SHP77 (cell line): ENCODE measurements at places on chromosomes 3 and 15.

DNA sequence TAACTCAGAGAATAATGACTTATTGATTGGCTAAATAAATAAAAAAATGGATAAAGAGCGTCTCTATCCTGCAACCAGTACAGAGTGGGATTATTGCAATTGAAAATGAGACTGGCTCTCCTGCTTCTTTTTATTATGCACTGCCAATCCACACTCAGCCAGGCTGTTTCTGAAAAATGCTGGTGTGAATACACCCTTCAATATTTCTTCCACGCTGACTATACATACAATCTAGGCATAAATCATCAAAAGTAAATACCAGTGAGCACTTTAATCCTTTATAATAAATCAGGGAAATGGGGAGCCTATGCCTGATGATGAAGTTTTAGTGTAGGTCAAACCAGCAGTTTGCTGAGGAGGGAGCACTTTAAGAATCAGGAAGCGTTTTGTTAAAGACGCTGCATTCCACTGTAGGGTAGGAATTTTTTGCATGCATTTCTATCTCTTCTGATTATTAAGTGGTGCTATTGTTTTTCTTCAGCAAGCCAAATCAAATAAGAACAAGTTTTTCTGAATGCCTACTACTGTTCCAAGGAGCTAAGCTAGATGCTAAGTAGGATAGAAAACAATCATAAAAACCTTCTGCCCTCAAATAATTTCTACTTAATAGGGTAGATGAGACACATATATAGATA lies 781.5 kb downstream of the TBL1XR1 start:
- DNase-seq = no peak

DNA sequence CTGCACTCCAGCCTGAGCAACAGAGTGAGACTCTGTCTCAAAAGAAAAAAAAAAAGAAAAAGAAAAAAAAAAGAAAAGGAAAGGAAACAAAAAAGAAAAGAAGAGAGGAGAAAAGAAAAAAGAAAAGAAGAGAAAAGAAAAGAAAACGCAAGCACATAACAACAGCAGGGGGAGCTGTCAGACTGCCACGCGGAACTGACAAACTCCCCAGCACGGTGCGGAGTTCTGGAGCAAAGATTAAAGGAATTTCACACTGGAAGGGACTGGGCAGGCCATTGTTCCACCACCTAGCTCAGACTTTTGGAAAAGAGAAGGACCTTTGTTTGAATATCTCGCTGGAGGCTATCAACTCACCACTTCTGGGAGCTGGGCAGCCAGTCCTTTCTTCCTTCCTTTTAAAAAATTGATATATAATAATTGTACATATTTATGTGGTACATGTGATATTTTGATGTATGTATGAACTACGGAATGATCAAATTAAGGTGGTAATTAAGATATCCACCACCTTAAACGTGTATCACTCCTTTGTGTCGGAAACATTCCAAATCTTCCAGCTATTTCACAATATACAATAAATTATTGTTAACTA lies 40.5 kb downstream of the DPPA2 start:
- DNase-seq = peak; percentile 25

DNA sequence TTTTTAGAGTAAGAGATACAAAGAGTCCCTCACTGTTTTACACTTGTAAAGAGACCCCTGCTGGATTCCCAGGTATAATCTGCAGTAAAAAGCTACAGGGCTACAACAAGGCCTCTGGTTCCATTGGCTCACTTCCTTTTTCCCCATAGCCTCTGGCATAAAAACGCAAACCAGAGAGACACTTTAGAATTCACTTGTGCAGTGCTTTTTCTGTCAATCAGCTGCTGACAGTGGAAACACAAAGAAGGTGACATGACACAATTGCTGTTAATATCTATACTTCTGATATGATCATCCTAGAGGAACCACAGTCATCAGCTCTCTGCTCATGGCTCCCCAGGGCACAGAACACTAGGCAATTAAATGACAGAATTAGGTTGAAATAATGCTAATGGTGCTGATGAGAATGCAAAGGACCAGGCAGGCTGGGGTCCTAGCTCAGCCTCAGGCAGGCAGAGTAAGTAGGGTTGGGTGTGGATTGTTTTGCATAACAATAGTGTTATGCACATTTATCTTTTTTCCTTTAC lies 667.9 kb upstream of the CFAP20DC start:
- DNase-seq = no peak

DNA sequence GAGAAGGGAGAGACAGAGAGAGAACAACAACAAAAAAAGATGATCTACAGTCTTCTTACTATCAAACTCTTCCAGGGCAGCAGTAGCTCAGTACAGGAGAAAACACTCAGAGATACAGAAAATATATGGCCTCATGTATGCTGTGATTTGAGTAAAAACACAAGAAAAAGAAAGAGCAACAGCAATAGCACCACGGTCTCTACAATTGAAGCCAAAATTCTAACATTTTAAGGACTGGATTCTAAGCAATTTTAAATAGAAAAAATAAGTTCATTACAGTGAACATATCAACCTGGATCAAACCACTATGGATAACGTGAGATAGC lies 43.5 kb upstream of the ALCAM start:
- DNase-seq = no peak

GRCh38 chr15:80785335-80785734 lies 6.2 kb downstream of the CEMIP start:
- DNase-seq = no peak

DNA sequence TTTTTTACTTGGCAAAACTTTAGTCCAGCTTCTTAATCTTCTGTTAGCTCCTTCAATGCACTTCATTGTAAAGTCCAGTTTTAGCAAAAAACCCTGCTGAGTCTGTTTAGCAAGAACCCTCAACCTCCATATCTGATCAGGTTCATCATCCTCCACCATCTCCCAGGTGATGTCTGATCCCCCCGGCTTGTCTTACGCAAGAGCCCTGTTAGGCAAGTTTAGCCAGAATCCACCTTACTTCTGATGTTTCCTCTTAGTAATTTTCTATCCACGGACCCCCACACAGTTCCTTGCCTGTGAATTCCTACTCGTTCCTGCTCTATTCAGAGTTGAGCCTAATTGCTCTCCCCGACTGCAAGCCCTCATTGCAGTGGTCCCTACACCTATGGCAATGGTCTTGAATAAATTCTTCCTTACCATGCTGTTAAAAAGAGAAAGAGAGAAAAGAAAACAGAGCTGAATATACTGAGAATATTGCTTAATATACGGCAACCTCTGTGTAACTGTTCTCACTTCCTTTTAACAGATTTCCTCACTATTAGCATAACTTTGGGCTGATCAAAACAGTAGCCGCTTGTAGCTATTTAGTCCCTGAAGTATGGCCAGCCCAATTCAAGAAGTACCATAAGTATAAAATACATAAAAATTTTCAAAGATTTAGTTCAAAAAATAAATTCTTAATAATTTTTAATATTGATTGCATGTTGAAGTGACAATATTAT lies 78.7 kb upstream of the MME start:
- DNase-seq = no peak

- no peak for DNase-seq
These were observed 62.6 kb upstream of the PRR20G start for GRCh38 chr3:127350172-127351050.

DNA sequence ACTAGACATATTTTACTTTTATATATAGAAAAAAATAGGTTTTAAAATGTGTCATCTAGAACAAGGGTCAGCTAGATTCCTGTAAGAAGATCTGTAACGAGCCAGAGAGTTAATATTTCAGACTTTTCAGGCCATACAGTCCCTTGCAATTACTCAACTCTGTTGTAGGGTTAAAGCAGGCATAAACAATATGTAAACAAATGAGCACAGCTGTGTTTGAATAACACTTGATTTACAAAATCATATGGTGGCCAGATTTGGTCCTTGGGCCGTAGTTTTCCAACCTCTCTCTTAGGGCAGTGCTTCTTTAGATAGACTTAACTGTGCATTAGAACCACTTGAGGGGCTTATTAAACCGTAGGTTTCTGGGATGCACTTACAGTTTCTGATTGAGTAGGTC lies 19.6 kb downstream of the LRRC57 start:
- no peak for DNase-seq
